ENCODE measurements at places on chromosomes 4 and X.

GRCh38 chrX:13009273-13009672 is 34.4 kb downstream of the TMSB4X start:
- no peak for DNase-seq

GRCh38 chr4:152309418-152309817 is 226.5 kb downstream of the FBXW7 start:
- DNase-seq: no peak

- no peak for DNase-seq
Observed at GRCh38 chr4:128660361-128661215, 148.9 kb upstream of the JADE1 start.

- no peak for DNase-seq
Observed at GRCh38 chr4:41360214-41360920, 103.6 kb downstream of the UCHL1 start.

GRCh38 chr4:160175064-160175643 is 1072.3 kb downstream of the RAPGEF2 start:
- no peak for DNase-seq

DNA sequence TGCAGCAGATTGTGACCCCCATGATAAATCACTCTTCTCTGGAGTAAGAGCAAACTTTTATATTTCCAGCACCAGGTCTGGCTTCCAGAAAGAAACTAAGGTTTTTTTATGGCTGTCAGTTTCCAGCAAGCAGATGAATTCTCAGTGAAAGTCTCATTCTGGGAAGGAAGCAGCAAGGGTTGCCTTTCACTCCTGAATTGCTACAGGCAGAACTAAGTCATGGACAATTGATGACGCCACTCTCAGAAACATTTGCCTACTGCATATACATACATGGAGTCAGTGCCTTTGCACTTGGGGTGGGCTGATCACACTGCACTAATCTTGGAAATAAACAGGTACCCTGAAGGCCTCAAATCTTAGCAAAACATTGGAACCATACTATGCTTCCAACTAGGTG is 80.0 kb downstream of the IL21 start:
- DNase-seq: no peak

GRCh38 chr4:8782135-8782534 is 89.5 kb downstream of the HMX1 start:
- no peak for DNase-seq

DNA sequence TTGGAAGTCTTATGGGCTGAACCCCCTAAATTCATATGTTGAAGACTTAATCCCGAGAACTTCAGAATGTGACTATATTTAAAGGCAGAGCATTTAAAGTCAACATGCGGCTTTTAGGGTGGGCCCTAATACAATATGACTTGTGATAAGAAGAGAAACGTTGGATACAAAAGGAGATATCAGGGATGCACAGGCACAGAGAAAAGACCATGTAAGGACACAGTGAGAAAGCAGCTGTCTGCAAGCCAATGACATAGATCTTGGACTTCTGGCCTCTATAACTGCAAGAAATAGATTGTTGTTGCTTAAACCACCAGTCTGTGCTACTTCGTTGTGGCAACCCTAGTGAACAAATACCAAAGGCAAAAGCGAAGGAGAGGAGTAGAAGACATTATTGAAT is 42.2 kb downstream of the GABRG1 start:
- DNase-seq: no peak

GRCh38 chrX:17375367-17375636 is 302 bp downstream of the NHS start:
- peak; percentile 9 for DNase-seq

- no peak for DNase-seq
Observed at GRCh38 chr4:186900232-186900900, 176.7 kb upstream of the FAT1 start.

- no peak for DNase-seq
Observed at GRCh38 chr4:186798951-186799659, 75.4 kb upstream of the FAT1 start.

DNA sequence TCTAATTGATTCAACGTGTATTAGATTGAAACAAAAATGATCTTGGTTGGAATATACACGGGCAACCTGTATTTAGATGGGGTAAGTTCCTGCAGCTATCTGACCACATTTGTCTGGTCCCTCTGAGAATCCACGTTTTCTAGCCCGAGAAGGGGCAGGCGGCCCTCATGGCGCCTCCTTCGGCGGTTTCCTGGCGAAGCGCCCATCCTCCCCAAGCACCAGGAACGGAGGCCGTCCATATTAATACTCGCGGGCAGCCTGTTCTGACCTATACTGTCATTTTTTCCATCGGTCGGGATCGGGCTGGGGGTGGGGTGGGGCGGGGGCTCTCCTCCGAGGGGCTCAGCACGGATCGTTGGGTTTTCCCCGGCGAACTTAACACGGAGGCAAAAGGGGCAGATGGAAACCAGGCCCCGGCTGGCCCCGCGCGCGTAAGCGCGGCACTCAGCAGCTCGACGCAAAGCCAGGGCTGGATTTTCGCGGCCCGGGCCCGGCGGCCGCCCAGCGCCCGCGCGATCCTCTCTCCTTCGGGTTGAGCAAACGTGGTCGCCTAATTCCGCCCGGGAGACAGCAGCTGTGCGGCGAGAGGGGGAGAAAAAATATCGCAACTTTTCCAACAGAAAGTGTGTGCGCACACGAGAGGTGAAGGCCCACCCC is 77.2 kb upstream of the BCOR start:
- peak; percentile 70 for DNase-seq

Data from stimulated activated naive CD8-positive, alpha-beta T cell treated with anti-CD3 and anti-CD28 coated beads, Interleukin-15, amount 100 ng/mL, for 72 hours (primary cell).